ENCODE measurements at places on chromosomes 4 and X.

GRCh38 chr4:12053966-12054365, 625.3 kb upstream of the HS3ST1 start:
- no peak for DNase-seq

- DNase-seq, result no peak
These were observed 617.8 kb downstream of the PCDH7 start for GRCh38 chr4:31338000-31338399.

GRCh38 chr4:127148165-127148564, 484.6 kb upstream of the INTU start:
- DNase-seq, result no peak

GRCh38 chr4:151887031-151887815, 126.4 kb upstream of the GATB start:
- peak; percentile 11 for DNase-seq

DNA sequence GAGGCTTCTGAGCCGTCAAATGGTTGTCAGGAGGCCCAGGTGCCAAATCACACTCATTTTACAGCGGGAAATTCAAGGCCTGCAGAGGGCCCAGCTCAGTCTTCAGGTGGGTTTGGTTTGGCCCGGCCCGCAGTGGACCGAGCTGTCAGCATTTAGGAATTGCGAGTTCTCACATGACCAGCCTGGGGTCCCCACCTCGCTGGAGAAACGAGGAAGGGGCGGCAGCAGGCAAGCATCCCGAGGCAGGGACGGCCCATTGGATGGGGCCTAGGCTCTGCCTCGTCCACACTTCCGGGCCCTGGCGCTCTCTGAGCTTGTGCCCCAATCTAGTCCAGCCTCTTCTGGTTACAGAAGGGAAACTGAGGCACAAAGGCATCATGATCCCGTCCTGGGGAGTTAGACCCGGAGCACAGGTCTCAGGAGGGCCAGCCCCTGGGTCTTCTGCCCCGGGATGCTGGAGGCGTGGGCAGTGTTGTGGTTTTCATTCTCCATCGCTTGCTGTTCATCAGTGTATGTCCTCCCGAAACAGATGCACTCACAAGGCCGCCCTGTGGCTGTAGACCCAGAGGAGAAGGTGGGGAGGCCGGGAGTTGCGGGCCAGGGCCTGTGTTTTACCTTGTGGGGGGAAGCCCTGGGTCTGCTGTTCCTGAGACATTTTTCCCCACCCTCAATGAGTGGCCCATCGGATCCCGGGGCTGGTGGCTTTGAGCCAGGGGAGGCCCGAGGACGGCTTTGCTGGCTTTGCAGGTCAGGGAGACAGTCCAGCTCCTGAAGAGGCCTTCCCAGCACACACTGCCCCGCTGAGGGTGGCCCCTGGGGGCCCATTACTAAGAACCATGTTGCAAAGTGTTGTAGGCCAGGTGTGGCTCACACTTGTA, 8.9 kb downstream of the PSAPL1 start:
- no peak for DNase-seq

DNA sequence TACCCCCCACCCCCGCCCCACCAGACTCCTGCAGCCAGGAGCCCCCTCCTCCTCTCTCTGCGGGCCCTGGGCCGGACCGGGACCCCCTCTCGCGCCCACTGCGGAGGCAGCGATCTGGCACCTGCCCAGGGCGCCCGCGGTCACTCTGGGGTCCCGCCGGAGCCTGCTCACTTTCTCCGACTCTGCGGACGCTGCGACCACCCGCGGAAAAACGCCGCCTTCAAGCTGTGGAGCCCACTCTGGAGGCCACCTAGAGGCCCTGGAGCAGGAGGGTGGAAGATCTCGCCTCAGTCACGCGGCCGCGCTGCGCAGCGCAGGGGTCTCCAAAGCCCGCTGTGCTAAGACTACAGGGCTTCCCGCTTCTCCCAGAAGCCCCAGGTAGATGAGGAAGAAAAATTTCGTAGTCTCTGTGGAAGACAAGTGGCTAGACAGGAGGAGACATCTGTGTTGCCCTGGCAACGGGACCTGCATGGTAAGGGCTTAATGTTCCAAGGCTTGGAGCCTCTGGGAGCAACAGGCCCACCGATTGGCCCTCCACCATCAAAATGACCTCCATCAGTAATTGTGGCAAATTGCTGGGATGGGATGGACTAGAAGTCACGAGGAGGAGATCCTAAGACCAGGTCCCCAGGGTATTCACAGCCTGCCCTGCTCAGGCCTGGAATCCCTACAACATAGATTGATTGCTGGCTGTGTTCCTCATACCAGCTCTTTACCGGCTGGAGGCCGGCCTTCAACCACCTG, at the start of gene PNMA6F:
TSS of gene PNMA6F (minus strand) at position 387 of the 744 bp plus-strand sequence. CDS start 1,093 bp downstream, outside the sequence.
- DNase-seq, result no peak

GRCh38 chrX:66634272-66634671, 4.6 kb downstream of the EDA2R start:
- no peak for DNase-seq

DNA sequence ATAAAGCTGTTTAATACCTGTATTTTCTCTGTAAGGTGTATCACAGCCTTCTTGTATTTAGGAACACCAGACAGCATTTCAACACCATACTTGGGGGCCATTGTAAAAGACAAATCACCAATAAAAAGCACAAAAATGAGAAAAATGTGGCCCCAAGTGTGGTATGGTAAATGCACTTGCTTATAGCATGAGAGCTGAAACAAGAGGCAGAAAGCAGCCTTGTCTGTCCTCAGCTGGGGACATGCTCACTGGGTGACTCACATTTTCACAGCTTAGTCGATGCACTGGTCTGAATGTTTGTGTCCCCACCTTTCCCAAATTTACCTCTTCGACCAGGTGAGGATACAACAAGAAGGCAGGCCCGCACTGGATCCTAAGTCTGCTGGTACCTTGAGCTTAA, 639.7 kb upstream of the AGA start:
- no peak for DNase-seq

GRCh38 chrX:152913910-152914309, 16.0 kb downstream of the ZNF185 start:
- DNase-seq, result no peak

DNA sequence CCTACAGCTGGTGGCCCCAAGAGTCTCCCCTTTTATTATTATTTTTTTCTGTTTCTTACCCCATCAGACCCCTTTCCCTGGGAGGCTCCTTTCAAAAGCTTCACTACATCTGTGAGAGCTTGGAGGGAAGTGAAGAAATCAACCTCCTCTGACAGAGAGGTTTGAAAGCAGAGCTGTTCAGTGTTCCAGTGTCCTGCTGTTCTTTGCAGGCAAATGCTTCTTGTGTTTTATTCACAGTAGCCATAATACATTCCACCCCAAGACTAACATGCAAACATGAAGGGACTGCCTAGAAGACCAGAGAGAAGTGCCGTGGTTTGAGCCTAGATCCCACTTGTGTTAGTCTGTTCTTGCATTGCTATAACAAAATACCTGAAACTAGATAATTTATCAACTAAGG, 192.1 kb downstream of the PTTG2 start:
- DNase-seq, result no peak

GRCh38 chr4:171880136-171880535, 66.9 kb downstream of the GALNTL6 start:
- no peak for DNase-seq

DNA sequence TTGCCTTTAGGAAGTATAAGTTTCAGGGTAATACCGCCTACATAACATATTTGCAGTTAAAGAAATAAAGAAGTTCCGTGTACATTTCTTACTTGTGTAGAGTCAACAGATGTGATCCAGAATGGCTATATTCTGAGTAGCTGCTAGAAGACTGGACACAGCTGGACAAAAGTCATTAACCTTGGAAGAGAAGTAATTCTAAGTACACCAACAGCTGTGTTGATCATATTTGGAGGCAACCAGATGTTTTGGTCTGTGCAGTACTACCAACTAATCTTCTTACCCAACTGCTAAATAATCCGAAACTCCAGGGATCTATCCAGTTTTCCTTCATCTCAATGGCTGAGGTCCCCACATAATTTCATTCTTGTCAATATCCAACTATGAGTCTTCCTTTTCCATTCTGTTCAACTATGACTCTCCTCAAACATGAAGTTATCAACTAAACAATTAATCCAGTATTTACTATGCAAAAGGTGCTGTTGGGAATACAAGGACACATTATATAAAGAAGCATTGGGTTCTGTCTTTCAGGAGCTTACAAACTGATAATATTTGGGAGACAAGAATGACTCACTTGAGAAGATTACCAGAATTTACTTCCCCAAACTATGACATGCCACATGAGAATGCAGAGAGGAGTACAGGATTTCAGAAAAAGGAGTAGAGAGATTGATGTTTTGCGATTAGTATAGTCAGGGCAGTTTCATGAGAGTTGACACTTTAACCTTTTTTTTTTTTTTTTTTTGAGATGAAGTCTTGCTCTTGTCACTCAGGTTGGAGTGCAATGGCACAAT, 78.2 kb downstream of the COL4A6 start:
- DNase-seq, result no peak

GRCh38 chr4:175373031-175373430, 439.0 kb downstream of the GPM6A start:
- DNase-seq, result no peak

DNA sequence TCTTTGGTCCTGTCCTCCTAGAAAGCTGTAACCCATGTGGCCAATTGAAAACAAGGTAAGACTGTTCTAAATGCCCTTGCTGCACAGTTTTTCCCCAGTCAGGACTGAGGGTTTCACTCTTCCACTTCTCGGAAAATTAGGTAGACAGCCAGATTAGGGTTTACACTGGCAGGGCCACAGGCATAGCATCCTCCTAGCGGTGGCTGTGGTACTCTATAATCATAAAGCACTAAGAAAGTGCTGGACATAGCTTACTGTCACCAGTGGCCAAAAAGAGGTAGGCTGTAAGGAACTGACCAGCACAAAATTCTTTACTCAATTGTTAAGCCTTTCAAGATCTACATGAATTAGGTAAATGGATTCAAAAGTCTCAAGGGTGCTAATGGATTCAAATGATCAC, 11.6 kb upstream of the USP46 start:
- DNase-seq, result no peak

DNA sequence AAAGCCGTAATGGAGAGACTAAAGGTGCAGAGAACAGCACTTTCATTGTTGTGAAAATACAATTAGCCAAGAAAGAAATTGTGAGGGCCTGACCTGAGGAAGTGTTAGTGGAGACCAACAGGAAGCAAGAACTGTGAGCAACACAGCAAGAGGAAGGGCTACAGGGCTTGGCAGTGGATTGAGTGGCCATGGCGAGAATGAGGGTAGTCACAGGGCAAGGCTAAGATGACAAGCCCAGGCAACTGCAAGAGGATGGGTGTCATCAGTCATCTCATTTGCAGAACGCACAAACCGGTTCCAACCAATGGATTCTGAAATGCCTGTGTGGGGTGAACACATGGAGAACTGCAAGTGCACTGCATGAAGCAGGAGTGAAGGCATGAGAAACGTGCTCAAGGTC, 3.6 kb downstream of the SLC10A6 start:
- no peak for DNase-seq

DNA sequence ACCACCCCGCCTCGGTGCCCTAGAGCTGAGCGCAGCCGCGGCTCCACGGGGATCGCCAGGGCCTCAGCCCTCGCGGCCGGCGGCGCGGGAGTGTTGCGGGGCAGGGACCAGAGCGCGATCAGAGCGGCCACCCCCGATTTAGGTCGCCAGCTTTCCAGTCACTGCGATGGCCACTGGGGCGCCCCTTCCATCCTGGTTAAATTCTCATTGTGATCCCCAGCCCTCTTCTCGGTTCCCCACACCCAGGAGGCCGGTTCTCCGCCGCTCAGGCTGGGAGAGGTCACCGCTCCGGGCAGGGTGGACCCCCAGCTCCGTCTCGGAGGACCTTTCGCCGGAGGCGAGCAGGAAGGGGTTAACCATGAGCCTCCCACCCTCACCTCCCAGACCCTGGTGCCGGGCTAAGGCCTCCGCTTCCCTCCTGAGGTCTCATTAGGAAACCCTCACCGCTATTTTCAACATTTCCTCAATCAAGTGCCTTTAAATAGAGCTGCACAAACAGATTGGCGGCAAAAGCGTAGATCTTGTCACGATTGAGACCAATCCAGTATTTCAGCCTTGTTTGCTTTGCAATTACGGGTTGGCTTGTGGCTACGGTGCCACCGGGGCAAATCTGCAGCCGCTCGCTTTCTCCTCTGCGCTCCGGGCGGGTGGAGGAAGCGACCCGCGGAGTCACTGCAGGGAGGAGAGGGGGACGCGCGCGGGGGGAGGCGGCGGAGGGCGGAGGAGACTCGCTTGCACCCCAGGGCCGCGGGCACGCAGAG, 8.3 kb upstream of the HAND2 start:
- DNase-seq, result no peak

DNA sequence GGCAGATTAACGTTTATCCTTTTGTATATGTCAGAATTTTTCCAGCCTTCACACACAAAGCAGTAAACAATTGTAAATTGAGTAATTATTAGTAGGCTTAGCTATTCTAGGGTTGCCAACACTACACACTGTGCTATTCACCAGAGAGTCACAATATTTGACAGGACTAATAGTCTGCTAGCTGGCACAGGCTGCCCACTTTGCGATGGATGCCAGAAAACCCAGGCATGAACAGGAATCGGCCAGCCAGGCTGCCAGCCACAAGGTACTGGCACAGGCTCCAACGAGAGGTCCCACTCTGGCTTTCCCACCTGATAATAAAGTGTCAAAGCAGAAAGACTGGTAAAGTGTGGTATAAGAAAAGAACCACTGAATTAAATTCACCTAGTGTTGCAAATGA, 94.8 kb downstream of the TET2 start:
- DNase-seq, result no peak

GRCh38 chr4:77177199-77177598, 20.2 kb downstream of the CCNG2 start:
- DNase-seq, result no peak

GRCh38 chr4:41787931-41788330, 39.4 kb upstream of the PHOX2B start:
- no peak for DNase-seq

Measured in activated CD4-positive, alpha-beta T cell treated with anti-CD3 and anti-CD28 coated beads, Interleukin-2, Interleukin-6, amounts not matched to agents 100 ng/mL and 50 ng/mL, durations not matched to agents 16 hours and 8 hours (primary cell).